HS-5 (cell line): ENCODE measurements at places on chromosomes 1 and 21.

DNA sequence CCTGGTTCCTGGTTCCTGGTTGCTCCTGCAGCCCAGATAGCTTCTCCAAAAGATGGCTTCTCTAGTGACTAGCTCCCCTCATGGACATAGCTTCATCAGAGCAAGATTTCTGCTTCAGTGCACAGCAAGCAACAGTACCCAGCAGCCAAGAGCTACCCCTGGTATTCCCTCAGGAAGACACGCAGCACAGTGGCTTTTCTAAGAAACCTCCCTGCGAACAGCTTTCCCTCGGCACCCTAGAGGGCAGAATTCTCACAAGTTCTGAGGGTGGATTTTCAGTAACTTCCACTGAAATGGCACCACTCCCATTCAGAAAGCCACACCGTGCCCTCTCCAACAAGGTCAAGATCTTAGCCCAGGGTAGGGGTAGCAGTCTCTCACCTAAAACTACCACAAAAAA is 128.2 kb downstream of the EIF4G3 start:
- DNase-seq = no peak

- DNase-seq = no peak
These were observed 13.1 kb downstream of the ZMYM4 start for GRCh38 chr1:35281565-35281964.

GRCh38 chr21:21046063-21046462 is 47.9 kb downstream of the NCAM2 start:
- DNase-seq = no peak

DNA sequence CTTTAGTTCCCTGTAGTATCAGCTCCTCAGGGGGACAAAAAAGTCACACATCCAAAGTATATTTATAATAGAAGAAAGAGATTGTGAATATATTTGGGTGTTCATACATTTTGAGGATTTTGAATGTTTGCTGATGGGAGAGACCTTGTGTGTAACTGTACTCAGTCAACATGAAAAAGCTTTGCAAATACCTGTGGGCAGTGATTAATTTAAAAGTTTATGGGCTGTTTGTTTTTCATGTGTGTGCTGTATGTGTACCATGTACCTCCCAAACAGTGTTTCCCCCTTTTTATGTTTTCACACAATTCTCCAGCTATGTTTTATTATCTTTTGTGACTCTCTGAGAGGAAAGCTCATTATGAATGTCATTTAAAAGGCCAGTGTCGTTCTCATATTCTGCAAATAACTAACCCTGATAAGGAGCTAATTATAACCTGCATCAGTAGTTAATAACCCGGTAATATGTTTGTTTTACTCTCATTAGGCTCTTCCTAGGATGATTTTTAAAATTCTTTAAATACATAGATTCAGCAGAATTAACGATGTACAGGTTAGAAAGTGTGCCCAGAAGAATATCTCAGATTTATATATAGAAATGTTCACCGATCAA is 271.5 kb downstream of the NFIA start:
- no peak for DNase-seq

- no peak for DNase-seq
These were observed 258.2 kb upstream of the C1orf105 start for GRCh38 chr1:172162236-172162635.

DNA sequence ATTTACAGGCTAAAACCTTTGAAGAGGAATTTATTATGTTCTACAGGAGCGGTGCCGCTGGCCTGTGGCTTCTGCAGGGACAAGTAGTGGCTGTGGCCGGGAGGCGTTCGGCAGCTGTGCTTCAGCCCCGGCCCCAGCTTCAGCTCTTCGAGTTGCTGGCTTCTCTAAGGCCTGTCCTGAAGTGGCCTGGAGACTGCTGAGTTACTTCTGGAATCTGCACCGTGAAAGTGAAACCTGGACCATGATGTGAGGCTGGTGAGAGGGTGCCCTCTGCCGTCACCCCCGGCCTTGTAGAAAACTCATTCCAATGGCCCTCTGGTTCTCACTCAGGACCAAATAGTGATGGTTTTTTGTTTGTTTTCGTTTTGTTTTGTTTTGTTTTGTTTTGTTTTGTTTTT is 48.1 kb downstream of the PRKCZ start:
- DNase-seq = no peak

GRCh38 chr1:111827946-111828345 is 72.2 kb downstream of the DDX20 start:
- no peak for DNase-seq

- no peak for DNase-seq
These were observed 49.3 kb downstream of the STUM start for GRCh38 chr1:226597616-226598454.

DNA sequence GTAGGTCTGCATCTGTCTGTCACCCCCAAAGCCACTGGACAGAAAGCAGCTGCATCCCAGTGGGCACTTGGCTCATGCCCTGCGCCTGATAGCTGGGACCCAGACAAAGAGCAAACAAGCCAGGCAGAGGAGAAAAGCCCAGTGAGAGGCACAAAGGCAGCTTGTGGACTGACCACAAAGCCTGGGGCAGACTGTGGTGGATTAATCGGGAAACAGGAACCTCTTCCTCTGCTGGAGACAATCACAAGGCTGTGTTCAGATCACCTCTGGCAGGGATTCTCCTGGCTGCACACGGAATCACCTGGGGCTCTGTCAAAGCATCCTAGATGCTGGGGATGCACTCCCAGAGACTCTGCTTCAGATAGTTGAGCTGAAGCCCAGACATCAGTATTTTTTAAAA is 15.2 kb upstream of the GJB5 start:
- DNase-seq = no peak

DNA sequence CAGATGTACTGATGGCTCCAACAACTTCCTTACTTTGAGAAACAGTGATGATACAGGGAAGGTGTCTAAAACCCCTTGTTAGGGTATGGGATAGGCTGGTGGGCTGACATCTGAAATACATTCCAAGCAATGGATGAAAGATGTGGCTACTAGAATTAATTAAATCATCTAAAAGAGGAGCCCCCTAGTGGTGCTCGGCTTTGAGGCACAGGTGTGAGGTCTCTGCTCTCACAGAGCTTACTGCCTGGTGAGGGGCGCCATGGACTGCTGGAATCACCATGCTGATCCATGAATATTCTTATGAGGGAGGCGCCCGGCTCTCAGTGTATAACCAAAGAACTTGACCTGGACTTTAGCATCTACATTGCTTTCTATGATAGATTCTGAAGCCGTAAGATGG is 48.5 kb downstream of the GNG4 start:
- DNase-seq = no peak

DNA sequence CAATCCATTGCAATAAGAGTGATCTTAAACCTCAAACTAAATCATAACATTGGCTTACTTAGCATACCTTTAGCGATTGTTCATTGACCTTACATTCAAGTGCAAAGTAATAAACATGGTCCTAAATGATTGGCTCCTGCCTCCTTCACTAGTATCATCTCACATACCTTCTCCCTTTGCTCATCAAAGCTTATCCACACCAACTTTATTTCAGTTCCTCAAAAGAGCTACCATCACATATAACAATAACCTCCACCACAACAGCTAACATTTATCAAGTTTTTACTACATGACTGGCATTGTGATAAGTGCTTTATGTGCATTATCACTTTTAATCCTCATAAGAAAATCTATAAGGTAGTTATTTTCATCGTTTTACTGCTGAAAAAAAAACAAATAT is 198.8 kb downstream of the COL24A1 start:
- no peak for DNase-seq

DNA sequence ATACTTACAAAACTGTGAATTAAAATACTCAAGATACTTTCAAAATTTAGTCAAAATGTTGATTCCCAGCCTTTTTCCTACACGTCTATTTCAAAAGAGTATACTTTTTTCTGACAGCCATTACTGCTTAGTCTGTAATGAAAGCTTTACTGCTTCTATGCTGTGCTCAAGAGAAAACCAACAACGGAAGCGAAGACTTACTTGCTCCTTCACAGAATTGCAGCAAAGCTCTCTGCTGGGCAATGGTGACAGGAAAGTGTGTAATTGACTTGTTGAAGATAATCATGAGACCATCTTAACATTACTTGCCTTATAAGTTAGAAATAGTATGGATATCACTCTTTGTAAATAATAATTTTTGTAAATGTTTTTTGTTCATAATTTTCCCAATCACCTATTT is 1.7 kb upstream of the DYNLT5 start:
- DNase-seq = no peak

DNA sequence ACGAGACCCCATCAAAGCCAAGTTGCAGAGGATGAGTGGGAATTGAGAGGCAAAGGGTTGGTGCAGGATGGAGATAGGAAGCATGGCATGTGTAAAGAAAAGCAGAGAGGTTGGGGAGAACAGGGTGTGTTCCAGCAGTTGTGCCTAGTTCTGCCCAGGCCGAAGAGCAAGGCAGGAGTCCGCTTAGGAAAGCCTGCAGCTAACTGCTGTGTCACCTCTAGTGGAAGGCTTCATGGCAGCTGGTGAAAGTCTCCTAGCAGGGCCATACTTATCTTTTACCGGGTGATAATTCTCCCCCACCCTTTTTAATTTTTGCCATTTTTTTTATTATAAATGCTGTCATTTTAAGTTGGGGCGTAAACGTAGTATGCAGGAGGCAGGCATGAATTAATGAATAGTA is 93.6 kb downstream of the NFIA start:
- DNase-seq = no peak

DNA sequence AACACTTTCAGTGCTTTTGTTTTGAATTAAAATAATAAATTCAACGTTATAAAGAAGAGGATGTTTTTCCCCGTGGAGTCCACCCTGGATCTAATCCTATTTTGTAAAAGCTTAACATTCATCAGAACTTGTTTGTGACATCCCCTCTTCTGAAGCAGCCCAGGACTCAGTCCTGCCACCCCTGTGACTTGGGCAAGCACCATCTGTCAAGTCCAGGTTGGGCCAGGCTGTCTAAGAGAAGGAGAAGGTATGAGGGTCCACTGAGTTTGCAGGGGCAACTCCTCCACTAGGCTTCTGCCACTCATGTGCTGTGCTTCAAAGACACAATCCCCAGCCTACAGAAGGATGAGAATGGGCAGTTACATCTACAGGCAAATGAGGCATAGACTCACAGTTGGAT is 59.7 kb downstream of the MT1HL1 start:
- no peak for DNase-seq

- DNase-seq = peak; percentile 23
These were observed 6.8 kb upstream of the ACKR1 start for GRCh38 chr1:159197561-159198557.

DNA sequence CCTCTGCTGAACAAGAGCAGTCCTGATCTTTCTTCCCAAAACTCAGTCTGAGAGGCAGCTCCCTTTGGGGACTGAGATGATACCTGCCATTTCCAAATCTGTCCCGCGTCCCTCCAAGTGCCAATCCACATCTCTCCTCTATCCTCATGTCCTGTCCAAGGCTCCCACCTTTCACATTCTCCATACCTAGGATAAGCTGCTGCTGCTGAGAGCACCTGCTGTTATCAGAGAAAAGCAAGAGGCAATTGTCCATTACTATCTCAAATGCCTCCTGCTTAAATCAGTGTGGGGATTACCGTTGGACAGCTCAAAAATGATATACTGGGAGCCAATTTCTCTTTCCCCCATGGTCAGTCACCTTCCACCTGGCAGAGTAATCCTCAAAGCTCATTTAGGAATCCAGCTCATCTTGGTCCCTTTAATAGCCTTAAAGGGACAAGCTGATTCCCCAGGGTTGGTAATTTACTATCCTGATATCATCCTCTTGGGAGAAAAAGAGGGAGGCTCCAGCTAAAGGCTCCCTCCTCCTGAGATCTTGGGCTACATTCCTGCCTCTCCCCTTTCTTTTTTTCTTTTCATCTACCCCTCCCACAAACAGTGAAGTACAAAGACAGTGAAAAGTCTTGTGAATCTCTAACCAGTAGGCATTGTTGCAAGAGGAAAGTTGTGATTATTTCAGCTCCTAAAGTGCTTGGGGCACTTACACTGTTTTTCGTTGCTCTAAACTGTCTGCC is 278.1 kb upstream of the CAMK1G start:
- DNase-seq = no peak

GRCh38 chr1:77271852-77272580 is 9.8 kb upstream of the AK5 start:
- DNase-seq = peak; percentile 63

GRCh38 chr1:202275061-202275770 is 66.5 kb downstream of the UBE2T start:
- no peak for DNase-seq

DNA sequence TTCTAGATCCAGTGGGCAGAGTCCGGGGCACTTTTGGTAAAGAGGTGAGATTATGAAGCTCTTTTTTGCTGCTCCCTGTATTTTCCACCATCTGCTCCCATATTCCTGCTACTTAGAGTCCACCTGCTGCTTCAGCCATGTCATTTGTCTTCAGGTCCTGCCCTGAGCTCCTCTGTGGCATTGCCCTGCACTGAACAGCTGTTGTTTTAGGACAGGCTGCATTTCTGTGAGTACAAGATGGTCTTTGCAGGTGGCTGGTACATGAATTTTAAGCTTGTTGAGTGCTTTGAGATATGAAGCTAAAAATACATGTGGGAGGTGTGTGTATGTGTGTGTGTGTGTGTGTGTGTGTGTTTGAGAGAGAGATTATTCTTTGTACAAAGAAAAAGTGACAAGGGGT is 21.9 kb downstream of the MT1HL1 start:
- no peak for DNase-seq

GRCh38 chr21:41483415-41483814 is 24.5 kb downstream of the TMPRSS2 start:
- DNase-seq = no peak

DNA sequence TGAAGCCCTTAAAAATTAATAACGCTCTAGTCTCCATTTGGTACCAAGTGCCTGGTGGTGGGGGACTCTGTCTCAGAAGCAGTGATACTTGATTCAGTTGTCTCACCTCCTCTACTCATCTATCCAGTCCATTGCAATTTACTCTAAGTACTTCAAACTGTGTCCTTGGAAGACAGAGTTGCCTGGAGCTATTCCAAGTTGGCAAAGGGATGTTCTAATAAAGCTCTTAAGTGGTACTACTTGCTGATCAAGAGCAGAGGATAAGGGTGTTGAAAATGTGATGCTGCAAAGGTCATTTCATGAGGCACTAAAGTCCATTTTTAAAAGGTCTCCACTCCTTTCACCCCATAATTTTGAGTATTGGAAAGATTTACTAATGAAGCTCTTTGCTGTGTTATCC is 142.2 kb downstream of the NFIA start:
- no peak for DNase-seq

DNA sequence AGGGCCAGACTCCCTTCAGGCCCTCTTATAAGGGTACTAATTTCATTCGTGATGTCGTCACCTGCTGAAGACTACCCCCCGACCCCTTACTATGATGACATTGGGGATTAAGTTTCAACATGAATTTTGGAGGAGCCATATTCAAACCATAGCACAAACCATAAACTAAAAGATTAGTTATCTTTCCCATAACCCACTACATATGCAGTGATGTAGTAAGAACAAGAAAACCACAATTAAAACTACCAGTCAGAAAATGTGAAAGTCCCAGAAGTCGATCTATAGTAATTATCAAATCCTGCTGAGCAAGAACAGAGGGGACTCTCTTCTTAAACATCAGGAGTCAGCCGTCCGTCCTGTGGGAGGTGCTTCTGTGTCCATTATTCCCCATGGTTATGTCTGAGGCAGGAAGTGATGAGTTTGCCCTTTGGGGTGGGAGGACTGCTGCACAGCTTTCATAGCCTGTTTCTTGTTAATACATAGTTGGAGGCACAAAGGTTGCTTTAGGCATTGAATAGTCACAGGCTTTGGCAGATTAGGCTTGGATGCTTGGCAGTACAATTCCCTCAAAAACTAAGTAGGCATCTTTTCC is 35.9 kb upstream of the PTGFRN start:
- DNase-seq = no peak

GRCh38 chr1:166814611-166815010 is 24.7 kb upstream of the POGK start:
- no peak for DNase-seq
